LHCN-M2 (cell line): ENCODE measurements at places on chromosomes 3 and 15. TPM values are rescaled to one million over a fixed set of nuclear protein-coding genes. Genes with fewer than 3 reads are reported as not detected.

GRCh38 chr3:191020730-191021396 lies 158.4 kb upstream of the GMNC start:
- DNase-seq = peak; percentile 9

GRCh38 chr15:64552281-64552948 lies 92.0 kb downstream of the ZNF609 start:
- no peak for DNase-seq

DNA sequence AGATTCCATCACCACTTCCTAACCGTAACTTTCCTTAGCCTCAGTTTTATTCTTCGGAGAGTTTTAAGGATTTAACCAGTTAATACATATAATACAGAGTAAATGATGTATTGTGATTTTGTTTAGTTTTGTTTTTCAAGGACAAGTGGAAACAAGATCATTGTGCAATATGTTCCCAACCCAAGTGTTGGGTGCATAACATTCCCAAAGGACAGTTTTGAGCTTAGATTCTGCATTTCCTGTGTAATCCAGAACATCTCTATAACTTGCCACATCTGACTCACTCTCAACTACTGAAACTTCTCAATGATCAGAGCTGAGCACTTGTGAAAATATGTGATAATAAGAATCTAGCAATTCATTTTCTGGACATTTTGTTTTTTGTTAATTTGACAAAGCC lies 466.1 kb upstream of the PPP2R3A start:
- peak; percentile 22 for DNase-seq

- DNase-seq = peak; percentile 69
Observed at GRCh38 chr3:32184187-32184730, 54.2 kb upstream of the CMTM8 start.

DNA sequence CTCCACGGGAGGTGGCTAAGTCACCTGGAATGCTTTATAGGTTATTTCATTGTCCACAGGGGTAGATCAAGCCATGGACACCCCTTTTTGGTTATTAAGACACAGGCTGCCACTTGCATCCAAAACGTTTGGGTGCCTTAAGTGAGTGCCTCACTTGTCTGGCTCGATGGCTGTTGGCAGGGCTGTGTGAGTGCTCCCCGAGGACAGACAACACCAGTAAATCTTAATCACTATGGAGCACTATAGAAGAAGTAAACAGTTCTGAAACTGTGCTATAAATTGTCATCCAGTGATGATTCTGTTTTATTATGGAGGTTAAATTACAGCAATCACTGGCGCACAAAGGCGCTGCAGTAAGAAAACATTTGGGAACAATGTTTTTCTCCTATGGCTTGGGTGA lies 215.5 kb downstream of the CACNA2D3 start:
- DNase-seq = no peak

GRCh38 chr3:140863580-140864009 lies 78.0 kb upstream of the SLC25A36 start:
- peak; percentile 61 for DNase-seq

GRCh38 chr15:85350395-85350794 lies 30.0 kb upstream of the AKAP13 start:
- DNase-seq = no peak

- DNase-seq = no peak
Observed at GRCh38 chr3:117278424-117279190, 569.0 kb downstream of the TUSC7 start.

GRCh38 chr3:33277193-33277882 lies at the start of gene FBXL2:
Gene FBXL2, plus strand, starts transcription at chr3:33277442. Its CDS starts 71 bp downstream, at chr3:33277513.
- peak; percentile 68 for DNase-seq

- DNase-seq = no peak
Observed at GRCh38 chr15:70920981-70921696, 28.5 kb downstream of the LRRC49 start.

- DNase-seq = peak; percentile 33
Observed at GRCh38 chr3:151226088-151226563, 23.1 kb upstream of the GPR171 start.

GRCh38 chr3:37670961-37671483 lies 190.7 kb upstream of the CTDSPL start:
- no peak for DNase-seq

GRCh38 chr3:194322678-194323211 lies 28.4 kb downstream of the CPN2 start:
- peak; percentile 41 for DNase-seq

- peak; percentile 80 for DNase-seq
Observed at GRCh38 chr3:11591391-11592282, 52.1 kb downstream of the VGLL4 start.

DNA sequence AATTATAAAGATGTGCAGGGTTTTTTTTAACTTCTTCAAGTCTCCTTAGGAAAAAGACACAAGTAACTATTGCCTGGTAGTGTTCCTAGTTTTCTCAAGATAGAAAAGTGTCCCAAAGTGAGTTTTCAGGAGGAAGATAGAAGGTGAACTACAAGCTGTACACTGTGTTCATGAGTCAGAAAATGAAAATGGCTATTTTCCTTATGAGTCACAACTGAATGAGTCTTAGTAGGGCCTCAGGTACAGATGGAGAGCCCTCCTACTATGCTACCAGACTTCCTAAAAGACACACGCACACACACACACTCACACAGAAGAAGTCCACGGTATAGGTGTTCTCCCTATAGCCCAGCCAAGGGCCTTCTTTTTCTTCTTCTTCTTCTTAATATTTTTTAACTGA lies 3.1 kb downstream of the MYO1E start:
- no peak for DNase-seq

DNA sequence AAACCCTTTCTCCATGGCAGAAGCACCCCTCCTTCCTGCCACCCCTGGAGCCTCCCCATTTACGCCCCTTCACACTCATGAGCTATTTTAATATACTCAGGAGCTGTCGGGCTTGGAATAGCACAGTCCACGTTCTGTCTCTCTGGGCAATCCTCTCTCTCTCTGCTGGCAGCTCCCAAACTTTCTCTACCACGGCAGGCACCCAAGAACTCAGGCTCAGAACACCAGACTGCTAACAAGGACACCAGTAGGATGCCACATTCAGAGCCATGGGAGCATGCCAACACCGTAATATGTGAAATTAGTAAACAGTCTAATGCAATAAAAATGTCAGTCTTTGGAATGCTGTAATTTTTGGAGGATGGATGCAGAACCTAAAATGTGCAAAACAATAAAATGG lies 19.3 kb downstream of the TNFAIP8L3 start:
- DNase-seq = no peak

DNA sequence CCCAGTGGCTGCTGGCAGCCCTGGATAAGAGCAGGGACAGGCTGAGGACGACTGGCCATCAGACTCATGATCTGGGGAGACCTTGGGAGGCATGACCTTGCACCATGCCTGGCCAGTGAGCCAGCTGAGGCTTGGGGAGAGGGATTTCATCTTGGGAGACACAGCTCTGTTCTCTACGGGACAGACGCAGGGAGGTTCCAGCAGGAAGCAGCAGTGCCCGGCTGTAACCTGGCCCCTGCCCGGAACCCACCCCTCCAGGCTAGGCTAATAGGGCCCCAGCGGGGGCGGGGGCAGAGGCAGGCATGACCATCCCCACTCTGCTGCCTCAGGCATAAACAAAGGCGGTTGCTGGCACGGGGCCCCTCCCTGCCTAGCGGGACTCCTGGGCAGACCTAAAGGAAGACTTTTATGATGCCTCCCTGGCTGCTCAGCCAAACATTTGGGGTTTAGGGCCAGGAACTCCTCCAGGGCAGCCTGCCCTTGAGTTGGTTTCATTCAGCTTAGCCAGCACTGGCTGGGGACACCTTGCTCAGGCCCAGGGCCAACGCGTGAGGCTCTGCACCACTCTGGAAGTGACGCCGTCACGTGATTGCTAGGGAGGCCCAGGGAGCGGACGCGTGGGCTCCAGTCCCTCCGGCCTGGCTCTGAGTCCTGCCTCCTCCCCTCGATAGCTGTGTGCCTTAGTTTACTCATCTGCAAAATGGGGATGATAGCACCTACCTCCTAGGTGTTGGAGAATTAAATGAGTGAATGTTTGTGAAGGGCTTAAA lies 27.6 kb downstream of the HDAC11 start:
- no peak for DNase-seq

DNA sequence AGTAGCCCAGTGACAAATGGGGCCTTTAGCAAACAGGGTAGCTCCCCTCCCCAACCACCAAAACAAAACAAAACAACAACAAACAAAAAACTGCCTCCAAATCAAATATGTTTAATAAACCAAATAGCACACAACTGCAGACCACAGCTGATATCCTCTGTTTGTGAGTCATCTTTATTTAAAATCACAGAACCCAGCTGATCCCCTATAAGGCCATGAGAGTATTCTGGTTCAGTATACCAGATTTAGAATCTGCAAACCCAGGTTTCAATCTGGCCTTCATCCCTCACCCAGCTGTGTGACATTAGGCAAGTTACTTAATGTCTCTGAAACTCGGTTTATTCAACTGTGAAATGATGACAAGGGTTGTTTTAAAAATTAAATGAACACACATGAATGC lies 124.5 kb downstream of the SUCLG2 start:
- DNase-seq = peak; percentile 64

DNA sequence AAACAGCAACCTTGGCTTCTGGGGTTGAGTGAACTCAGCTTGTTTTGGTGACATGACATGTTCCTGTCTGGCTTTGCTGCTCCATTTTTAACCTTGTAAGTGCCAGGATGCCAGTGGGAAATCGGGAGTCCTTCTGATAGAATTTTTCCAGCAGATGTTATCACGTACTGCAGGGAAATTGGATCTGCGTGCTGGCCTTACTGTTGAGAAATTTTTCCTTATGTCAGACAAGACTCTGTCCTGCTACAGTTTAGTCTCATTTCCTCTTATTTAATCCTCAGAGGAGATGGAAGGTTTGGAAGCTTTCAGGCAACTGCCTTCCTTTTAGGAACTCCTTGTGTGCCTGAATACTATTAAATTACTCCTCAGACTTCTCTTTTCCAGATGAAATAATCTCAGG lies 80.6 kb downstream of the PGPEP1L start:
- no peak for DNase-seq

DNA sequence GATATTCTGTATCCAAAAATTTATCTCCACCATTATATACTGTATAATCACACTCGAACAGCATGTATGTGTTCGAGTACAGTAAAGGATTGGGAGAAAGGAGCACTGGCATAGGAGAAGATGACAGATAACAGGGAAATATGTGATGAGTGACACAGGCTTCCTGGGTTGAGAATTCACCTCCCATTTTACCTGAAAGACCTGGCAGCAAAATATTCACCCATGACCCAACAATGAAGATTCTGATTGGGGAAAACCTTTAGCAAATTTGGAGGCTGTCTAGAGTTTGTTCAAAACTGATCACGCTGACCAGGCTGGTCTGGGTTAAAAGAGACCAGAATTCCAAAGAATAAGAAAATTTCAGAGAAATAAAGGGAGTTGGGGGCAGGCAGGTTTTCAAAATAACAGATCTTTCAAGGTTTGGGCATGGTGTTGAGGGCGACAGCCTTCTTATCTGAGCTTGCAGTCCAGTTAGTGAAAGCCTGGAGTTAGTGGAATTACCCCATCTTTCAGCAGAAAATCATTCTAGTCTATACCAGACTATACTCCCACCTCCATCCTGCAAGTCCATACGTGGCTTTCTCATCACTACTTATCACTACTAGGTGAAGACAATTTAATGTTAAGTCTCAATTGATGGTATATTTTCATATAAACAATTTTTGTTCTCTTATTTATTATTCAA lies 42.8 kb upstream of the RSL24D1 start:
- DNase-seq = no peak

- DNase-seq = no peak
Observed at GRCh38 chr3:122146466-122146865, 37.0 kb upstream of the CASR start.

DNA sequence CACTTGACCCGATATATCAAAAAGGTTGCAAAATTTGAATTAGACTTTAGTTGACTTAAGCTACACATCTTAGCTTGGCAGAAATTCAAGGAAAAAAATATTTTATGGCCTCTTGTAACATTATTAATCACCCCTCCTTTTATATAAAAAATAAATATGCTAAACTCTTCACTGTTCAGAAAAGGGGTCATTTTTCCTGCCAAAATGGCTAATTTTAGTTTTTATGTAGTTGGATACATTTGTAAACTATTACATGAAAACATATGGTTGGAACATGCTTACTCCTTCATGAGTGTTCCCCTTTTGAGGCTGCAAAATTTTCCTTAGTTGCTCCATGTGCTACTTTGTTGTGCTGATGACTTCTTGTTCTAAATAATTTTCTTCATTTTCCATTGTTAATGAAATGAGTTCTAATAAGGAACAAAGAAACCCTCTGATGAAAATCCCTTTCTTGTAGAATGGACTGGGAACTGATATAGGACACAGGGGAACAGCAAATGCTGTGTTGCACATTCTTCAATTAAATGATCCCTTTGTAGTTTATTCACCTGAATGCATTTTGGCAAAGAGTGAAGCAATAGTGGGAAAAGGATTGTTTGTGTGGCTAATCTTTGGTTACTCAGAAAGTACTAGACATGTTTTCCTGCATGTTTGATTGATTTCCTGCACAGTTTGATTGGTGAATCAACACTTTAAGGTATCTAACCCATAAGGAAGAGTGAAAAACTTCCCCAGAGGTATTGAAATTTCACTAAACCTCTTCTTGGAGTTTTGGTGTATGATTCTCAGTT lies 349.3 kb downstream of the TIGIT start:
- DNase-seq = no peak

DNA sequence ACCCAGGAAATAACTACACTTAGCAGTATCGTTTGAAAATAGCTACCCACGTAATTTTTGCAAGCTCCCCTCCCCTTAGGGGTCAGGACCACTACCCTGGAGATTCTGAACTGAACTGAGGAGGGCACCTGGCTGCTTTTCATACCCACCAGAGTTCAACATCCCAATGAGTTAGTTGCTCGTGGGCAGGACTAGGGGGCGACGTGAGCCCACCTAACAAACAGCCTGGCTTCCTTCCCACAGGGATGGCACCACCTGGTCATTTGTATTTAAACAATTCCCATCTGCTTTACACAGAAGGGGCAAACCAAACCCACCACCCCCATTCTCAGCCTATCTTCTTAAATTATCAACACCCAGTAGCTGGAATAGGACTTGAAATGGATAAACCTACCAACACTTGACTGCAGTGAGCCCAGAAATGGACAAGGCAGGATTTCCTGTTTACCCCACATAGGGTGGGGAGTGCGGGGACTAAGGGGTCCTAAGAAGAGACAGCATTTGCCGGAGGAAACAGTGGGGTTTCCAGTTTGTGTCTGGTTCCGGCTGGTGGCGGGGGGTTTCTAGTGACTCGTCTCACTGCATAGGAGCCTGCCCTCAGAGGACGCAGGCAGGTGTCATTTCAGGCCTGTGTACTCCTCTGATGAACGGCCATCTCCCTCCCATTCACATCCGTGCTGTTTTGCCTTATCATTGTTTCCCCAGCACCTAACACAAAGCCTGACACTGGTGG lies 11.6 kb upstream of the VGLL4 start:
- DNase-seq = no peak

- DNase-seq = no peak
Observed at GRCh38 chr15:66879531-66880368, 177.7 kb downstream of the SMAD6 start.

GRCh38 chr3:41705893-41706292 lies 256.0 kb downstream of the ULK4 start:
- no peak for DNase-seq

The HHATL gene
- total RNA-seq = not detected in 2 replicates

The IQCH gene
- 4.1 and 4.8 TPM in 2 replicates for total RNA-seq

The FSTL1 gene
- total RNA-seq = 194 and 212 TPM in 2 replicates

The KIF7 gene
- 11.1 and 14.1 TPM in 2 replicates for total RNA-seq

The MUC20 gene
- total RNA-seq = not detected in 2 replicates

The POLG gene
- total RNA-seq = 57.8 and 58.8 TPM in 2 replicates

The GOLGA6L7 gene
- total RNA-seq = not detected in 2 replicates

The SHF gene
- total RNA-seq = 8.8 and 14.2 TPM in 2 replicates

The ARPIN gene
- 10.9 and 14.3 TPM in 2 replicates for total RNA-seq

The CCR8 gene
- not detected in 2 replicates for total RNA-seq

The UBA7 gene
- 21.8 and 26.2 TPM in 2 replicates for total RNA-seq

The CDCP1 gene
- 19.6 and 23.0 TPM in 2 replicates for total RNA-seq

The NOP10 gene
- 166 and 200 TPM in 2 replicates for total RNA-seq

The IQGAP1 gene
- total RNA-seq = 203 and 217 TPM in 2 replicates

The HTR3E gene
- total RNA-seq = not detected in 2 replicates

The SQOR gene
- 34.0 and 47.8 TPM in 2 replicates for total RNA-seq
